ENCODE measurements at places on chromosomes 11 and 22.

DNA sequence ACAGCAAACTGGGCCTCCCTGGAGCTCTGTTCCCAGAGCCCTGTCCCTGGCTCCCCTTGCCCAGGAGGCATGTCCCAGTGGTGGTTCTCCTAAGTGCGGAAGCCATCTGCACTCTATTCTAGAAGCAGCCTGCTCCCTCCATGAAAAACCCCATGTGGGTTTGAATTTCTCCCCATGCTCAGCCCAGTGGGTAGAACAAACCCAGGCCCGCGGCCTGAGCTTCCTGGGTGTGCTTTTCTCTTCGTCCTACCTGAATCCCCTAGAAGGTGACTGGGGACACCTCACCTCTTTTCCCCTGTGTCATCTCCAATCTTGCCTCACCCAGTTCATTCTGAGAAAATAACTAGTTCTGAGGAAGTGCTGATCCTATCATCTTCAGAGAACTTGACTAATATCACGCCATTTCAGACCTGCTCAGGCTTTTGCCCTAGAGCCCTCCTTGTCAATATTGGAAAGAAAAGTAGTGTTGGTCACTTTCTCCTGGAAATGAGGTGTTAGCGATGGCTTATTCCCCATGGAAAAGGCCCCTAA lies 15.9 kb downstream of the IL10RA start:
- no peak for DNase-seq

DNA sequence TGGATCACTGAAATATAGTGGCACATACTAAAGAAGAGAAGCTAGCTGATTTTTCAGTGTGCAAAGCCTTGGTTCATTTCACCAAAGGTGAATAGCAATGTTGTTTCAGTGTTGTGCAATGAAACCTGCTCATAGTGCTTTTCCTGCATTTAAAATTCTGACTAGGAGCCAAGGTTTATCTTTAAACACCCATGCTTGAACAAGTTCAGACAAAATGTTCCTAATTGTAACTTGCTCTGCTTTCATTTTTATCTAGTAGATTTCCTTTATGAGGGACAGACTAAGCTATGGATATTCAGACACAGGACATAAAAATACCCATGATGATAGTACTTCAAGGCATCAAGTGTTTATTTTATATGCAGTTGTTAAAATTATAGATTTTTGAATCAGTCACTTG lies 47.7 kb downstream of the BBOX1 start:
- no peak for DNase-seq

DNA sequence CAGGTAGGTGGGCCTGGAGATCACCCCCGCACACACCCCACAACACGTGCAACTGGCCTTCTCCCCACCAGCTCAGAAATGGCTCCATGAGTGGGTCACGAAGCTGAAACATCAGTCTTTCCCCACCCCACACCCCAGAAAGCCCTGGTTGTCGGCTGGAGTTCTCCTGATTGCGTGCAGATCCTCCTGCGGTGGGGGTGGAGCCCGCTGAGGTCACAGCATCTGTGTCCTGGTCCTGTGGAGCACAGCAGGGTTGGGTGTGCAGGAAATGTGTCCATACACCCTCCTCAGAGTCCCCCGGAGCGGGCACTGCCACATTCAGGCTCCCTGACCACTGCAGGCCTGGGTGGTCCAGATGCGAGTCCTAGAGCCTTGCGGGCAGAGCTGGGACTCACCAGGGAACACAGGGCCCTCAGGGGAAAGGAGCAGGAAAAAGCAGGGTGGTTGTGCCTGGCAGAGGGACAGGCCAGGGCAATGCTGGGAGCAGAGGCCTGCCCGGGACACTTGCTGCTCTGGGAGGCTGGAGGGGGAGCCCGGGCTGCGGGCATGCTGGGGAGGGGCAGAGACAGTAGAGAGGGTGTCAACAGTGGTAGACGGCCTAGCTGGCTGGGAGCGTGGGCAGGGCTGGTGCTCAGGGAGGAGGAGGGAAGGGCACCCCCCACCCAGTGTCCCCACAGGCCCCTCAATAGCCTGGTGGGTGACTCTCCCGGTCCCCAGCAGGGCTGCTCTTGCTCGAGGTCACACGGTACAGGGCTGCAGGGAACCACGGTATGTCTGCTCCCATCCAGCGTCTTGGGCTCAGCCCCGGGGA lies 42.4 kb upstream of the PPARA start:
- no peak for DNase-seq

- DNase-seq: no peak
Observed at GRCh38 chr11:107953446-107953845, 25.2 kb downstream of the RAB39A start.

- DNase-seq: no peak
Observed at GRCh38 chr22:29635734-29636357, 32.4 kb downstream of the NF2 start.
